ENCODE measurements at places on chromosomes 2 and 18. TPM values are rescaled to one million over a fixed set of nuclear protein-coding genes. Genes with fewer than 3 reads are reported as not detected.

GRCh38 chr2:106130251-106130998 lies 63.7 kb downstream of the UXS1 start:
- DNase-seq, result no peak

DNA sequence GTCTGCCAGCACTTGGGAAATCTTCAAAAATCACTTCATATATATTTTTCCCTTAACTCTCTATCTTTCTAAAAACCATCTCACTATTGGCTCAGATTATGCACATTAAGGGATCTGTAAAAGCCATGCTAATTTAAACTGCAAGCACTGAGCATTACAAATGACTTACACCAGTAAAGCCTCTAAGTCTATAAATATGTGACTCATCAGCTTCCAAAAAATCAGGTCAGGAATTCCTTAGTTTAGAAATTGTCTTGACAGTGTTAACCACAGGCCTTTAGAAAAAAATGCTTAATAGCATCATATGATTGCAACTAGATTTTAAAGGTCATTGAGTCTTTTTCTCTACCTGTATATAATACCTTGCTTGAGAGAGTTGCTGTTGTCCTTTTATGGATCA lies 1113.6 kb upstream of the PIK3C3 start:
- no peak for DNase-seq

DNA sequence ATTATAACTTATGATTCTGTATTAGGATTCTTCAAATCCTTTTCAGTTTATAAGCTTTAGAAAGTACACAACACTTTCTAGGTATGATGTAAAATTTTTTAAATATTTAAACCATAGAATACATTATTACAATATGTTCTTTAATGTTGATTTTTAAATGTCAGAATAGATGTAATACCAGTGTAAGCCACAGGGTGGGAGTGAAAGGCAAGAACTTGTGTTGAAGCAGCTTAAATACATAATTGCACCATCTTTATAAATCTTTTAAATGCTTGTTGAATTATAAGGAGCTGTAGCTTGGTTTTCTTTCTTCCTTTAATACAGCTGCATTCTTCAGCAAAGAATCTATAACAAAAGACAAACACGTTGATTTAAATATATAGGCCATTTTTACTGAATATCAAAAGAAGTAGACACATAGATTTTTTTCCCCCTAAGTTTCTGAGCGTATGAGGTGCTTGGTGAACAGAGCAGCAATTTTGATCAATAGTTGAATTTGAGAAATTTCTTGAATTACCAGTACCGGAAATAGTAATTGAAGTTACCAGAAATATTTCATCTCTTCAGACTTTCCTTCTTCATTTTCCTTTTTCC lies 63.0 kb downstream of the TANK start:
- DNase-seq, result no peak

GRCh38 chr2:28896906-28897305 lies 2.4 kb downstream of the WDR43 start:
- no peak for DNase-seq

Gene GKN2
- total RNA-seq, result not detected

- no peak for DNase-seq
These were observed 124.3 kb downstream of the TMEM18 start for GRCh38 chr2:552906-553305.

- no peak for DNase-seq
These were observed 56.8 kb downstream of the KIAA2012 start for GRCh38 chr2:202129841-202130240.

DNA sequence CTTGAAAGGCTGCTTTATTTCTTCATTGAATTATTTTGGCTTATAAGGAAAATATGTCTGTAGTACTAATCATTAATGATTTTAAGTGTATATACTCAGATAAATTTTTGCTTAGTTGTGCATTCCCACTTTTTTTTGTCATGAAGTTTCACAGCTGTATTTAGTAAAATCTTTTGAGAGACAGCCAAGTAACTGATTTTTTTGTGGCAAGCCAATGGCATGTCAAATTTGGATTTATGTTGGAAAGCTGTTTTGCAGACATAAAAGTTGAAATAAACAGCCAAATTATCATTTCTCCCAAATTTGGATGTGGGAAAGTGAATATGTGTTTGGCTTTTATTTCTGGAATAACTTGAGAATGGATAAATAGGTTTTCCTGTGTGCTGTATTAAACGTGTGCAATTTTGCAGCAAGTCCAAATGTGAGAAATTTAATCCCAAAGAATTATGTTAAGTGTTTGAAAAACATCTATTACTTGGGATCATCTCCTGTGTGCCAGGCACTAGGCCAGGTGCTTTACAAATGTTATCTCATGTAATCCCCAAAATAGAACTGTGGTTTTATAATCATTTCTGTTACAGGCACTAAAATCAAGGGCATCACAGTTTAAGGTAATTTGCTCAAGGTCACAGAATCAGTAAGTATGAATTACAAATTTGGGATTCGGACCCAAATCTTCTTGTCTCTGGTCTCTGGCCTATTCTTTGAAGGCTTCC lies 160.4 kb downstream of the PTPRM start:
- DNase-seq, result no peak

GRCh38 chr2:10378189-10378588 lies 69.9 kb downstream of the ODC1 start:
- DNase-seq, result no peak

DNA sequence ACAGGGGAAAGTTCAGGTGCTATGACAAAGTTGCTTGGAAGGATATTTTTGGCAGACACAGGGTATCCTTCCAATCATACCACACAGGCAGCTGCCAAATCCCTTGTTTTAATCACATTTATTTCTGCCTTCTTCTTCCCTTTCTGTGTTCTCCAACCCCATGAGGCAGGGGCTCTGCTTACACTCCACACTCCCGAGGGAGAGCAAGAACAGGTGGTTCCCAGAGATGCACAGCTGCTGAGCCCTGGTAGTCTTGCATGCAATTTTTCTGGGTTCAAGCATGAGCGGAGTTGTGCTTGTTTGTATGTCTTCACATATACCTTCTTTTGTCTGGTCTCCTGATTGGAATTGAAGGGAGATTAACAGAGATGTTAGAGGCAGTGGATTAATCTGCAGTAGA lies 251.7 kb upstream of the ST6GAL2 start:
- DNase-seq, result no peak

- DNase-seq, result no peak
These were observed 222.1 kb downstream of the ANKRD30B start for GRCh38 chr18:14970027-14970426.

DNA sequence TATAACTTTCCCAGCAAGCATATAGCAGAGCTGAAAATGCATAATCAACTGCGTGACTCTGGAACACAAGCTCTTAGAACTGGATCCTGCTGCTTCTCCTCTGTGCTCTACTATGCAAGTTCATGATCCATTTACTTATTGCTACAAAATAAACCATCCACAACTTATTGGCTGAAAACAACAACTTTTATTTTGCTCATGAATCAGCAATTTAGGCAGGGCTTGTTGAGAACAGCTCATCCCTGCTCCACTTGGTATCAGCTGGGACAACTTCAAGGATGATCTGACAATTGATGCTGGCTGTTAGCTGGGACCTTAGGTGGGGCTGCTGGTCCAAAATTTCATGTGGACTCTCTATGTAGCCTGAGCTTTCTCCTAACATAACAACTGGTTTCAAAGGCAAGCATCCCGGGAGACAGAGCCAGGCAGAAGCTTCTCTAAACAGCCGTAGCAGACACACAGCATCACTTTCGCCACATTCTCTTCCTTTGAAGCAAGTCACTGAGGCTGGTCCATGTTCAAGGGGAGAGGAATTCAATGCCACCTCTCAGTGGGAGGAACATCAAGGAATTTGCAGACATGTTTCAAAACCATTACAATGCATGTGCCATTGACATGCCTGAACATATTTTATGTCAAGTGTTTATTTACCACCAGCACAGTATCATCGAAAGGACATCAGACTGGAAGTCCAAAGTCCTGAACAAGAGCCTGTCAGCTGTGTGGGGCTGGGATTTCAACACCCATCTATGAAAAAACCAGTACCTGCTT lies 153.1 kb upstream of the PKDCC start:
- no peak for DNase-seq

Gene RNF152
- total RNA-seq, result 12.6 TPM

- no peak for DNase-seq
These were observed 74.5 kb downstream of the LRRC30 start for GRCh38 chr18:7305416-7305815.

DNA sequence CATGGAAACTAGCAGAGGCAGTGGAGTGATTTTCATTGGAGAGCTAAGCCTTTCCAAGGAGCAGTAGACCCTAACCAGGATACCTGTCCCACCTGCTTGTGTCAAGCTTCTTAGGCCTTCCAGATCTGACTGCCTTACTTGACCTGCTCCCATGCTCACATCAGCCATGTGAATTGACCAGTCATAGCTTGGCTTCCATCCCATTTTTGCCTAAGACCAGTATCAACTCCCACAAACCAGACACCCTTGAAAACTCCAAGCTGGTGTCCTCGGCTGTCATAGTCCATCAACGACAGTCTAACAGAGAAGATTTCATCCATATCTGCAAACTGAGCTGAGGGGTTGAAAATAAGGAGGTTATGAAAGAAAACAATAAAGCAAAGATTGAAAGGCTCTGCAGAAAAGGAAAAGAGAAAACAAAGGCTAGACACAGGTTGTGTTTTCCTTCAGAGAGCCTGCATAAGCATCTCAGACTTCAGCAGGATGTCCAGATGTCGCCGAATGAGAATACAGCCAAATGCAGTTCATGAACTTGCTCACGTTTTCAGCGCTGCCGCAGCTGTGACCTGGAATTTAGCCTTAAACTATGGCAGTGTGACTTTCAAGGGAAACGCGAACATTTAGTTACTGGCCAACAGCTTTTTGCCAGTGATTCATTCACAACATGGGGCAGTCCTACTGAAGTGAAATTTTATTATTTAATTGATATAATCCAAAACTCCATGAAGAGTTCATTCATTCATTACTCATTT lies 868.1 kb upstream of the ID2 start:
- no peak for DNase-seq

DNA sequence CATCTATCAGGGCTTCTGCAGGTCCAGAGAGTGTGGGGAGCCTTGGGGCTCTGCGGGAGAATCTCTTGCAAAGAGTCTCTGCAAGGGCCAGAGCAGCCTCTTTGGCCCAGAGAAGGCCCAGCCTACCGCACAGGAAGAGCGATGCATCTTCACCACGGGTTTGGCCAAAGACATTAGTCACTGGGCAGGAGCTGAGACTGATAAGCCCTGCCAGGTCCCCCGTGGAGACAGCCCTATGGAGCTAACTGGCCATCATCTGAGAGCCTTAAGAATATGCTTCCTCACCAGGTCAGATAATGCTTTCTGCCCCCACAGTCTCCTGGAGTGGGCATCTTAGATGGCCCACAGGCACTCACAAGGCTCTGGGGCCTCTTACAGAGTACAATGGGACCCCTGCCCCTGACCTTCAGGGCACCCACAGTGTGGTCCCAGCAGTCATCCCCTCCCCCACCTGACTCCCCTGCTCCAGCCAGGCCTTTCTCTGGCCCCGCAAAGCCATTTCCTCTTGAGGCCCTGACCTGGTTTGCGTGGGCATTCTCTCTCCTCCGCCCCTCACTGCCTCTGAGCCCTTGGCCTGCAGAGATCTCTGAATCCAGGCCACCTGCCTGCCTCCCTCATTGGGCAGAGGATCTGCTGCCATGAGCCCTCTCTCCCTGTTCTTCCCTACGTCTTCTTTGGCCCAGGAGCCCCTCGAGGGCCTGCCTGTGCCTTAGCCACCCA lies 31.9 kb upstream of the MAPRE3 start:
- no peak for DNase-seq

Gene SCN9A
- 1.8 TPM for total RNA-seq
